ENCODE measurements at places on chromosomes 6 and 20.
A peak's percentile ranks its signal among the peaks of the same experiment; 100 is the strongest.

- no peak for DNase-seq
Observed at GRCh38 chr6:131755597-131755996, 44.8 kb upstream of the CTAGE9 start.

GRCh38 chr6:125154118-125154760 is 666 bp downstream of the TPD52L1 start:
- peak; percentile 55 for DNase-seq

- no peak for DNase-seq
Observed at GRCh38 chr6:44969446-44970185, 358.5 kb upstream of the RUNX2 start.

- DNase-seq: peak; percentile 74
Observed at GRCh38 chr20:32779500-32780211, 17.5 kb downstream of the DNMT3B start.

GRCh38 chr6:168648240-168649125 is 207.5 kb downstream of the SMOC2 start:
- no peak for DNase-seq

GRCh38 chr6:41741625-41742490 is 5.3 kb downstream of the PGC start:
- no peak for DNase-seq

DNA sequence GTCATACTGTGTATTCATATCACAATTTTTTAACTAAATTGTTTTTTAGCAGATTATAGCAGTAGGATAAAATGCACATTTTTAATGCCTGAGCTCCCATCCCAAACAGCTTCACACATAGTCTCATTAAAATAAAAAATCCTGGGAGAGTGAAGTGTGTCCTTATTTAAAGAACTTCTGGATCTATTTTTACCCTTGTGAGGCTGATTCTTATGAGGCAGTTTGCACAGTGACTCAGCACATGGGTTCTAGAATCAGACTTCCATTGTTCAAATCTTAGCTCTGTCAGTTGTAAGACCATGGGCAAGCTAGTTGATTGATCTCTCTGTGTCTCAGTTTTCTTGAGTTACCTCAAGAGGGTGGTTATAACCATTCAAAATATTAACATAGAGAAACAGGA is 72.3 kb downstream of the MACROD2 start:
- DNase-seq: no peak

- no peak for DNase-seq
Observed at GRCh38 chr6:3740551-3741476, 10.7 kb downstream of the PXDC1 start.

DNA sequence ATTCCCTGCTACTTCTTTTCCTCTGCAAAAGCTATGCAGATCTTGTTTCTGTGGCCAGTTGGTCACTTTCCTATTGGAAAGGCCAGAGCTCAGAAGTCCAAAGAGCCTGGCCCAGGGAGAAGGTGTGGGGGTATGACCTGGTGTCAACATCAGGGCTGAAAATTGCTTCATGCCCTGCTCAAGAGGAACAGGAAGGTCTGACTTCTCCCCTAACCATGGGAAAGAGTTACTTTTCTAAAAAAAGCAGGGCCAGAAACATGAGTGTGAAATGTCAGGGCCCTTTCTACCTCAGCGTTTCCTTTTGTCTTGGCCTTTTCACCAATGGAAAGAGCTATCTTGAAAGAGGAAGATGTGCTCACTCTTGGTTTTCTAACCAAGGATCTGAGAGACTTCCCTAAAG is 117.4 kb downstream of the MAFB start:
- no peak for DNase-seq

GRCh38 chr6:162602759-162603158 is 124.8 kb downstream of the PRKN start:
- DNase-seq: no peak

All from endothelial cell (in vitro differentiated cells).